OCI-LY7 (cell line): ENCODE measurements at places on chromosomes 2 and 18. TPM values are rescaled to one million over a fixed set of nuclear protein-coding genes. Genes with fewer than 3 reads are reported as not detected.
A peak's percentile ranks its signal among the peaks of the same experiment; 100 is the strongest.

Gene OTOS
- not detected in 2 replicates for total RNA-seq

Gene CD226
- 0.25 TPM in 1 of 2 replicates, not detected in the other for total RNA-seq

Gene ANKRD30B
- total RNA-seq = not detected in 2 replicates

Gene ST6GAL2
- not detected in 2 replicates for total RNA-seq

Gene GALM
- 9.0 and 10.8 TPM in 2 replicates for total RNA-seq

Gene ADAM23
- 0.18 and 0.53 TPM in 2 replicates for total RNA-seq

Gene COLEC11
- total RNA-seq = 1.1 and 1.7 TPM in 2 replicates

Gene MAPRE3
- not detected in 2 replicates for total RNA-seq

Gene RAB1A
- total RNA-seq = 72.7 and 75.4 TPM in 2 replicates

Gene MALL
- not detected in 2 replicates for total RNA-seq

Gene B3GNT7
- total RNA-seq = 7.4 and 8.7 TPM in 2 replicates

GRCh38 chr18:5214583-5215351 is 17.7 kb upstream of the AKAIN1 start:
- DNase-seq = no peak

DNA sequence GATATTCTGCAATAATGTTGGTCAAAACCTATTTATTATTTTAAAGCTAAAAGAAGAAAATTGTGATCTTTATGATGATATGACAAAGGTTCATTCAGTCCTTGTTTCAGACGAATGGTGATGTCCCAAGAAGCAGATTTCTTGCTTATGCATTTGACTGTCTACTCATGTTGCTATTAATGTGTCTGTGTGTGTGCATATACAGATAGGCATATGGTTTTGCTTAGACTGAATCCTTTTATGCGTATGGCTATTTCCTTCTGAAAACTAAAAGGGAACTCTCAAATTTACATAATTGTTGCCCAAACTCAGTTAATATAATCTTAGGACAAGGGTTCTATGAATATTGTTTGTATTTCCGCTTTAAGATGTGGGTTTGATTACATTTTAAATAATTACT is 632.3 kb upstream of the SETBP1 start:
- no peak for DNase-seq

DNA sequence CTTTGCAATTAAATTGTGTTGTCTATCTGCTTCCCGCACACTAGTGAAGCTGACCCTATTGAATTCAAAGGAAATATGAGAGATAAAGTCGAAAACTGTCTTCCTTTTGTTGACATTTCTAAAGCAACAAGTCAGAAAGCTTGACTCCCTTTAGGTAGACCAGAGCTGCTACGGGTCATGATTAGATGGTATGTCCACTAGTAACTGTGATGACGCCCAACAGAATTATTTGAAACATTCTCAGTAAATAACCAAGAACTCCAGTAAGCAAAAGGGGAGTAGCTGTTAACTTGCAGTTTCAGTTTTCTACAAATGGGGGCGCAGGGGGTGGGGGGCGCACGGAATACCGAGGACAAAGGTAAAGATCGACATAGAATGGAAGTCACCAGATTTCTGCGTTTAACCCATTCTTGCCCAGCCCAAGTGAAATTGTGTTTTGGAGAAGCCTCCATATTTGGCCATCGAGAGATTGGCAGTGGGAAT is 56.4 kb downstream of the CRIM1 start:
- DNase-seq = no peak

DNA sequence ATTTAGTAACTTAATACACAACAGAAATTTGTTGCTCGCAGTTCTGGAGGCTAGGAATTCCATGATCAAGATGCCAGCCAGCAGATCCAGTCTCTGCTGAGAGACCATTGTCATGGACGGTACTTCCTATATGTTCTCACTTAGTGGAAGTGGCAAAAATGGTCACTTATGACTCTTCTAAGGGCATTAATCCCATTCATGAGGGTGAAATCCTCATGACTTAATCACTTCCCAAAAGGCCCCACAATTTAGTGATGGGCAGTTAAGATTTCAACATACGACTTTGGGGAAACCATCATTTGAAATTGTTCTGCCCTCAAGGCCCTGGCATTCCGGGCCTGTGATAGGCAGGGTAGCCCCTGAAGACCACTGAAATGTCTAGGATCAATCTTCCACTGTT is 23.0 kb downstream of the BZW1 start:
- DNase-seq = no peak

GRCh38 chr2:66683599-66683998 is 248.7 kb downstream of the MEIS1 start:
- DNase-seq = no peak

- peak; percentile 27 for DNase-seq
Measured at GRCh38 chr2:218046238-218046637, 22.8 kb upstream of the RUFY4 start.

GRCh38 chr2:10356439-10356811 is 53.7 kb downstream of the HPCAL1 start:
- no peak for DNase-seq

- no peak for DNase-seq
Measured at GRCh38 chr2:109290887-109291643, 162.1 kb downstream of the SH3RF3 start.

GRCh38 chr18:37676276-37676675 is 110.7 kb upstream of the CELF4 start:
- no peak for DNase-seq

GRCh38 chr2:8549273-8549922 is 132.5 kb upstream of the ID2 start:
- DNase-seq = no peak

DNA sequence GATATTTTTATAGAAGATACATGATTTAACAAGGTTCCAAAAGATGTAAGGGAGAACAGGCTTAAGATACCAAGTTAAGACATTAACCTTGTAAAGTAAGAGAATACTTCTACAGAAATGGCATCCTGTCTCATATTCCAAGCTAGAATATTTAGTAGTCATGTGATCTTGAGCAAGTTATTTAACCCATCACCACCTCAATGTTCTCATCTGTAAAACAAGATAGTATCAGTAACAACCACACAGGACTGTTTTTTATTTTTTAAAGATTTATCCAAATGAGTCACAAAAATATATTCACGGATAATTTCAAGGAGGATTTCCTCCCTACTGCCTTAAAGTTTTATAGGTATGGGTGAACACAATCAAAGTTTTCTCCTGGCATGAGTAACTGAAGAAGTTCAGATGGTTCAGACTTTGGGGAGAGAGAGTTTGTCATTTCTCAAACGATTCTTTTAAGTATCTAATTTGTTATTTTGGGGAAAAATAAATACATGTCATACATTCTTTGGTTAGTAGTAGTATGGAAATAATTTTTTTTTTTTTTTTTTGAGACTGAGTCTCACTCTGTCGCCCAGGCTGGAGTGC is 25.9 kb downstream of the ROCK1 start:
- no peak for DNase-seq

DNA sequence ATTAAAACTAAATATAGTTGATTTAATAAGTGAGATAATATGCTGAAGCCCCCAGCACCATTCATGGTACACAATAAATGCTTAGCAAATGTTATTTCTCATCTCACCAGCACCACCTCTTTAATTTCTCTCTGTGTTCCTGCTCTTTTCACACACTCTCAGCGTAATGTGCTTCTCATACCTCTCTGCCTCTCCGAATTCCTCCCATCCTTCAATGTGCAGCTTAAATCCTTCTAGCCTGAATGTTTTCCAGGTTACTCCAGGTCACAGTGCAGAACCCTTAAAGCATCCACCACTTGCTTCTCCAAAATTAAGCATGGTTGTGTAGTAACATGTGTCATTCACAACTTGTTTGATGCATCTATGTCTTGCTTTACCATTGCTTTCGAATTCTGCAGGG is 119.6 kb downstream of the MCFD2 start:
- DNase-seq = no peak

GRCh38 chr2:68368654-68369336 is 3.7 kb downstream of the PLEK start:
- peak; percentile 20 for DNase-seq

- no peak for DNase-seq
Measured at GRCh38 chr2:9166579-9167377, 39.8 kb upstream of the ASAP2 start.

GRCh38 chr2:156958374-156958773 is 299.1 kb upstream of the GALNT5 start:
- DNase-seq = no peak

DNA sequence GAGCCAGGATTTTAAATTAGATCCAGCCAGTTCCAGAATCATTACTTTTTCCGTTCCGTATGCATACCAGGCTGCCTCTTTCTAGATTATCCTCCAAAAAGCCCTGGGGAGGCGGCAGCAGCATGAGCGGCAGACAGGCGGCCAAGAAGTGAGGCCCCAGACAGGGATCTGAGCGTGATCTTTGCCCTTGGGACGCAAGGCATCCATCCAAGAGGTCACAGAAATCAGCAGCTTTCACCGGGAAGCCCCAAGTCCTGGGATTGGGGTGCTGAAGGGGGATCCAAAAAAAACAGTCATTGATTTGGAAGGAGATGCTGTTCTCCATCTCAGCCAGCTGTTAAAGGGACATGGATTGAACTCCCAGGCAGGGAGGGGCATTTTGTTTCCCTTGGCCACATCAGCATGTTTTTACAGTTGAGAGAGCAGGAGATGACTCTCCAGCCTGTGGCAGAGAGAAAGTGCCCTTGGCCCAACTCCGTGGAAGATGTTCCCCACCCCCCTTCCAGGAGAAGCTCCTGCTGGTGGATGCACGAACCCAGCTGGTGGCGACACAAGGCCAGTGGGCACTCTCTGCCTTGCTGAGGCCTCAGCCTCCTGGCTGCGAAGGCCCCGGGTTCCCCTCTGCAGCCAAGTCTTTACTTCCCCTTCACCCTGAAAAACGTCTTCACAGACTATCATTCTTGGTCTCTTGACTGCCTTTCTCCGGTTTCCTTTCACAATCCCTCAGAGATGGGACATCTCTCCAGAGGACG is 265.6 kb downstream of the ANAPC1 start:
- no peak for DNase-seq

- DNase-seq = no peak
Measured at GRCh38 chr2:72141032-72141645, 6.5 kb downstream of the CYP26B1 start.
